Lung (tissue), 17 donors: ENCODE measurements at places on chromosomes 13 and 19. TPM values are rescaled to one million over a fixed set of nuclear protein-coding genes. Genes with fewer than 3 reads are reported as not detected.

RFPL4A gene
- total RNA-seq, result not detected

ZIC5 gene
- not detected for total RNA-seq

ZNF578 gene
- total RNA-seq, result 2.5 TPM

GPR12 gene
- not detected for total RNA-seq

ISYNA1 gene
- total RNA-seq, result 56.7 TPM

NLRP11 gene
- total RNA-seq, result not detected

GJB2 gene
- total RNA-seq, result 1.5 TPM

RNASEH2B gene
- total RNA-seq, result 38.1 TPM

GGN gene
- 0.17 TPM for total RNA-seq

NOTCH3 gene
- 81.7 TPM for total RNA-seq

PRRG2 gene
- total RNA-seq, result 5.1 TPM

LPAR2 gene
- 22.7 TPM for total RNA-seq

ARL11 gene
- total RNA-seq, result 1.1 TPM

CLDND2 gene
- 0.92 TPM for total RNA-seq

ZFR2 gene
- 0.34 TPM for total RNA-seq

AZU1 gene
- total RNA-seq, result 2.1 TPM

IGLON5 gene
- total RNA-seq, result 0.09 TPM

NCR1 gene
- 0.63 TPM for total RNA-seq

CBY2 gene
- total RNA-seq, result not detected

RB1 gene
- 69.9 TPM for total RNA-seq

ZNF737 gene
- 9.3 TPM for total RNA-seq

CD37 gene
- total RNA-seq, result 33.9 TPM

DAND5 gene
- total RNA-seq, result 0.20 TPM

DACT3 gene
- 7.8 TPM for total RNA-seq

SLITRK1 gene
- not detected for total RNA-seq

KL gene
- 6.6 TPM for total RNA-seq
